Caudate nucleus (tissue), 63 donors: ENCODE measurements at places on chromosomes 1 and 21.

DNA sequence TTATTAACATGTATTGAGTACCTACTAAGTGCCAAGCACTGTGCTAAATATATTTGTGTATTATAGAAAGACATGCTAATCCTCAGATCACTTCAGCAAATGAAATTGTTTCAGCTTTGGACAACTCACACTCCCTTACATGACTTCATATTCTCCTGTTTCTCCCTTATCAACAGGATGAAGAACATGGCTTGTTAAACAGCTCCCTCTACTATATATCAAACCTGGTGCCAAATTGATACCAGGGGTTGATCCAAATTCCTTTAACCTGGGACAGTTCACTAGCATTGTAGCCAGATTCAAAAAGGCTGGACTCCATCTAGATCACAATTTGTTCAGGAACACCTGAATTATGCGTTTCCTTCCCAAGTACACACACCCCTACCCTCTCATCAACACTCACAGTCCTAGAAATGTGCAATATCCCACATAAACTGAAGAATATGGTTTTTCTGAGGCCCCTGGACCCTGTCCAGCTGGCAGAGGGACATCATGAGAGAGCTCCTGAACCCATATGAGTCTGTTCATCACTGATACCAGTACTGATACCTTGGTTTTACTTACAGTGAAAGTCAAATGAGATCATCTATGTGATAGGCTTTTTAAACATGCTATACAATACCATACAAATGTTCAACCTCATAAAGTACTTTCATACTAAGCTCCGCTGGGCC, 47.0 kb upstream of the PALMD start:
- no peak for DNase-seq

DNA sequence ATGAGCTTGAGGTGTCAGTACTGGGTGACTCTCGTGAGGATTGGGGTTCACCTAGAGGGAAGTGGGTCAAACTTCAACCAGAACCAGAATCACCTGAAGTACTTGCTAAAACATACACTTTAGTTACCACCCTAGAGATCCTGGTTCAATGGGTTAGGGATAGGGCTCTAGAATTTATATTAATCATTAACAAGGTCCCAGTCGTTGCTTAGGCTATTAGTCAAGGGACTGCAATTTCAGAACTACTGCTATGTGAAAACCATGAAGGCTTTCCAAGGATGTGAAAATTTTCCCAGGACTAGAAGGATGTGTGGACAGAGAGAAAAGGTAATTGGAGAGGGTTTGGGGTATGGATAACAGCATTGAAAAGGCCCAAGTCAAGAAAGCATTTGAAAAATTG, 162.6 kb downstream of the GRIK1 start:
- no peak for DNase-seq

- DNase-seq, result no peak
These were observed 14.9 kb upstream of the KCNK1 start for GRCh38 chr1:233598891-233599541.

DNA sequence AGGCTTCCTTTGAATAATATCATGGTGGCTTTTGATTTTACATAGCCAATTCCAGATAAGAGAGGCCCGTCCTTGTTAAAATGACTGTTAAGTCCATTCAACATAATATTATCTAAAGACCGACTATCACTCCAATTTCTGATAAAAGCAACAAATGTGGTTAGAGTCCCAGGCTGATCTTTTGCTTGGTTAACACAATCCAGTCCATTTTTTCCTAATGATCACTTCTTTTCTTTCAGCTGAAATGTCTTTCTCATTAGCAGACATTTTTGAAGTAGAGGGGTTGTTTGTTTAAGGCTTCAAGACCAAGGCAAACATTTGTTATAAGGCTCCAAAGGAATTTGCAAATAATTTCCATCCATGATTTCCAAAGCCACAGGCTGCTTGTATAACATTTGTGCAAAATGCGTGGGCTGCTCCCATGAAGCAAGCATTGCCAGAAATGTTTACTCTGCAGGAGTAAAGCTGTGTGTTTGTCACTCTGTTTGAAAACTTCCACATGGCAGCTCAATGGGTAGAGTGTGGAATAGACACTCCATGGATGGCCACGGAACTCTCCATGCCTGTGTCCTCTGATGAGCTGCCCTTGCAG, 111.5 kb downstream of the PSMG1 start:
- DNase-seq, result no peak

DNA sequence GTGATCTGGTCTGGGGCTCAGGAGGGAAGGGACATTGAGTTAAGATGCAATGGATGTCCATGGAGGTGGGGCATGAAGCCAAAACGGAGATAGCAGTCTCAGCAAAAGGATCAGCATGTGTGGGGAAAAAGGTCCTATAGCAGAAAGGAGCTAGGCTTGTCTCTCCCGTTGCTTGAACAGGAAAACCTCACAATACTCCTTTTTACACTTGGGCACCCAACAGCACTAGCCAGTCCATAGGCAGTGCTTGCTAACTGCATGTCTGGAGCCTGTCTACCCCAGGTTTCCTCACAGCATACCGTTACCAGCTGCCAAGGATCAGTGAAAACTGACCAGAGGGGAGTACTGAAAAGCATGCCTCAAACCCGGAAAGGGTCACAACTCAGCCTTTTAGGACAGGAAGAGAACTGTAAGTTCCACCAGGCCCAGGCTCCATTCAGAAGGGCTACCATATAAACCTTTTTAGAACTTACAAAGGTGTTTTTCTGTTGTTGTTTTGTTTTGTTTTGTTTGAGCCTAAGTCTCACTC, 78.6 kb downstream of the JAK1 start:
- DNase-seq, result no peak

GRCh38 chr1:31769720-31770390, 5.7 kb upstream of the ADGRB2 start:
- peak; percentile 60 for DNase-seq

GRCh38 chr21:16837721-16838120, 675.1 kb upstream of the CXADR start:
- no peak for DNase-seq

DNA sequence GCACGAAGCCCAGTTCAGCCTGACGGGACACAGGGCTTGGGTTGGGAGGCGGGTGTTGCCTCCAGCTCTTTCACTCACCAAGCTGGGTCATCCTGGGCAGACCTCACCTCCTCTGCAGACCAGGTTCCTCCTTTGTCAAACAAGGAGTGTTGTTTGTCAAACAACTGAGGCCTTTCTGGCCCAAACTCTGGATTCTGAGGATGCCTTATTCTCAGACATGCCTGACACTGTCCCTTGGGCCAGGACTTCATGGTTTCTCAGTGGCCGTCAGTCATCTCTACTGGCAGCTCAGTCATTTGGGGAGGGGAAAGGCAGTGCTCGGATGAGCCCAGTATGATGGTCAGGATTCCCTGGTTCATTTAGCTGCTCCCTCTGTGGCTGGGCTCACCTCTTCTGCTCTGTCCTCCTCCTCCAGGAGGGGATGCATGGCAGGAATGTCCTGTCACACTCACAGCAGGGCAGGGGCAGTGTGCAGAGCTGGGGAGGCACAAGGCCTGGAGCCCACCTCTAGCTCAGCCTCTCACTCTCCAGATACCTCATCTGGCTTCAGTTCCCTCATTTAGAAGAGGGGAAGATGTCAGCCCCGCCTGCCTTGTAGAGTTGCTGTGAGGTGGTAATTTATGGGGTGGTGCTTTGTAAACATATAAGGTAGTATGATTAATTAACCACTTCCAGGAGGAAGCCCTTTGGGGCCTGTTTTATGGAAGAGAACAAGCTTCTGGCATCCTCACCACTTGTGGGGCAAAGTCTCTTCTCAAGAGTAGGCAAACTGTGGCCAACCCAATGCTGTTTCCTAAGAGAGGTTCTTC, 20.6 kb downstream of the SLC2A1 start:
- DNase-seq, result no peak

DNA sequence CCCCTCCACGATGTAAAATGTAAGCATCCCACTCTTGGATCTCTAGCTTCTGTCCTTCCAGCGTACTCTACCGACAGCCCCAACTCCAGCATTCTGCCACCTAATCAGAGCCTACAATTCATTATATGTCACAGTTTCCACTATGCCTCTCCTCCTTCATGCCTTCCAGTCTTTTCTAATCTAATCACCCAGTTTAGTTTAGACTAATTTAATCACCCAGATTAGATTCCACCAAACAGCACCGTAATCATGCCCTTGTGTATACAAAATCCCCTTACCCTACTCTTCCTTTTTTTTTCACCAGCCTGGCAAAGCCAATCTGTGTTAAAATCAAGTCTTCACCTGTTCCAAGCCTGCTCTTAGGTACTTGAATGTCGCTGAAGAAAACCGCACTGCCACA, 49.8 kb upstream of the KANK4 start:
- DNase-seq, result no peak

GRCh38 chr1:158998037-158998780, 11.5 kb upstream of the IFI16 start:
- DNase-seq, result no peak

- DNase-seq, result peak; percentile 70
These were observed 21.3 kb downstream of the TMCC2 start for GRCh38 chr1:205248793-205249601.

- DNase-seq, result peak; percentile 23
These were observed 26.1 kb downstream of the SLC6A17 start for GRCh38 chr1:110176299-110176956.

- DNase-seq, result no peak
These were observed 14.1 kb upstream of the VWA5B1 start for GRCh38 chr1:20276485-20277159.

DNA sequence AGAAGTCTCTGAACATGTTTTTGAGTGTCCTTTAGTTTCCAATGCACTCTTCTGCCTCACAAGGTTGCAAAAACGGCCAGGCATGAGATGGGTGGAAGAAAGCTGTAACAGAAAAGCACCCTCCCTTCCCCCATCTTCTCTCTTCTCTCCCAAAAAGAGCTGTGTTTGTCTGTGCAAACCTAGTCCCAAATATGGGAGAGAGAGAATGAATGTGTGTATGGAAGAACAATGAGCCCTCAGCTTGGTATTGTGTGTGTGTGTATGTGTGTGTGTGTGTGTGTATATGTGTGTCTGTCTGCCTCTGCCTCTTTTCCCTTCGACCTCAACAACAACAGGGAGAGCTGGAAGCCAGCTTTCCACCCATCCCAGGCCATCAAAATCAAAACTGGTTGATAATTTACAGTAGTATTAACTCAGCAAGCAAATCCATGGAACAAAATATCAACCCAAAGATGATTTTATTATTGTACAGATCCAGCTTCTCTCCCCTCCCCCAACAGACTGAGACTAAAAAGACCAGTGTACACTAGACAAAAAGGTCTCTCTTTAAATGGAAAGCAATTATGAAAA, 1.8 kb downstream of the RERE start:
- peak; percentile 12 for DNase-seq
